Iris pigment epithelial cell (primary cell): ENCODE measurements at places on chromosomes 16 and 17.
A peak's percentile ranks its signal among the peaks of the same experiment; 100 is the strongest.

- DNase-seq: no peak
Measured at GRCh38 chr16:49019831-49020230, 261.8 kb downstream of the CBLN1 start.

- peak; percentile 95 for DNase-seq
Measured at GRCh38 chr16:20851601-20852000, 45.3 kb downstream of the REXO5 start.

DNA sequence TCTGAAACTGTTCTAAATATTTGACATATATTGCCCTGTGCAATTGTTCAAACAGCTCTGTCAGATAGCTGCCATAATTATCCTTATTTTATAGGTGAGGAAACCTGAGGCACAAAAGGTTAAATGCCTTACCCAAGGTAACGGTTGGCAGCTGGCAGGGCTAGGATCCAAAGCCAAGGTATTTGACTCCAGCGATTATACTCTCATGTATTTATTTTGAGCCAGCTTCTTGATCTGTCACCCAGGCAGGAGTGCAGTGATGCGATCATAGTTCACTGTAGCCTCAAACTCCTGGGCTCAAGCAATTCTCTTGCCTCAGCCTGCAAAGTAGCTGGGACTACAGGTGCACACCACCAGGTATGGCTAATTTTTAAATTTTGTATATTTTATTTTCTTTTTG is 7.2 kb downstream of the ENO3 start:
- no peak for DNase-seq

- no peak for DNase-seq
Measured at GRCh38 chr16:24887472-24887871, 41.7 kb downstream of the SLC5A11 start.

DNA sequence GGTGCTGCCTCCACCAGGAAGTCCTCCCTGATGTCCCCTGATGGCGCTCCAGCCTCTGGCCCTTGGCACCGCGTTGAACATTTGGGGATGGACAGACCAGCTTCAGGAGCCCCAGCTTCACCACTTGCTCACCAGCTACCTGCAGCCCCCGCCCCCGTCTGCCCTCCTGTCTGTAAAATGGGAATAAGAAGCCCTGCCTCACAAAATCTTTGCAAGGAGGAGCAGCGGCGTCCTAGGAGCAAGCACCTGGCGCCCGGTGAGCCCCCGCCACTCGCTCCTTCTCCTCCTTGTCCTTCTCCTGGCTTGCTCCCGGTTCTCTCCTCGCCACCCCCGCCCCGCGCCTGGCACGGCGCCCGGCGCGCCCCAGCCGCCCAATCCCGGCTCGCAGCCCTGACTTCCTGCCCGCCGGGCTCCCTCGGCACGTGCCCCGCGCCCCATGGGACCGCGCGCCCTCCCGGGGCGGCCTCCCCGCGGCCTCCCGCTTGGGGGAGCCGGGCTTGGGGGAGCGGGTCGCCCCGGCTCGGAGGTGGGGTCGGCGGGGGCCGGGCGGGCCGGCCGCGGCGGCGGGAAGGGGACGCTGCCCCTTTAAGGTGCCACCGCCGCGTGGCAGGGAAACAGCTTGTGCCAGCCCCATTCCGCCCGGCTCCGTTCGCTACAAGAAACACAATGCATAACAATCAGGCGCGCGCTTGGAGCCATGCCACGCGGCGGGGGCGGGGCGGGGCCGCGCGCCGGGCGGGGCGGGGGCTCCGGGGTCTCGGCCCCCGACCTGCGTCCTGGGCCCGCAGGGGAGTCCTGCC is 9.1 kb upstream of the PPP1R1B start:
- no peak for DNase-seq

DNA sequence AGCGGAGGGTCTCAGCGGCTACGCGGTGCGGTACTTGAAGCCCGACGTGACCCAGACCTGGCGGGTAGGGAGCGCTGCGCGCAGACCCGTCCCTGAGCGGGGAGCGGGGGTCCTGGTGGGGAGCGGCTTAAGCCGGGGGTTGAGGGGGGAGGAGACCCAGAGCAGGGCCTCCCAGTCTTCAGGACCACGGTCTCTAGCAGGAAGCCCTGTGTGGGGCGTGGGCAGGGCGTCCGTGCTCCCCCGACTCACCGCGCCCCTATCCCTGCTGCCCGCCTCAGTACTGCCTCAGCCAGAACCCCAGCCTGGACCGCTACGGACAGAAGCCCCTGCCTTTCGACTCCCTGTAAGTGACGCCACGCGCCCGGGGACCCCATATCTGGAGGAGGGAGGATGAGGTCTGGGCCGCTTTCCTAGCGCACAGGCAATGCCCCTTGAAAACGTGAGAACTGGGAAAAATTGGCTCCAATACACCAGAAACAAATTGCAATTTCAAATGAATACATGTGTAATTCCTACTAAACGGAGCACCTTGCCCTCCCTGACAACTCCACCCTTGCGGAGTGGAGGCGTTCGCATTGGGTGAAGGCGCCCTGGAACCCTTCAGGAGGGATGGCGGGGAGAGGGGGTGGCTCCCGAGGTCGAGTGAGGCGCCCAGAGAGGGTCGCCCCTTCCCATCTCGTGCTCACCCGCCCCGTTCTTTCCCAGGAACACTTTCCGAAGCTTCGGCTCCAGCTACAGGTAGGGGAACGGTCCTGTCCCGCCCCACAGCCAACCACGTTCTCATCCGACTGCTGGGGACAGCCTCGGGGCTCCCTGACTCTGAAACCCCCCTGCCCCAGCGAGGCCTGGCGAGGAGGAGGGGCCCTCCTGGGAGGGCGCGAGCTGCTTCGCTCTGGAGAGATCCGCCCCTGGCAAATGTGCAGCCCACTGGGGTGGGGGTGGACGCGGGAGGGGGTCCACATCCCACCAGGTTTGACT is 14.6 kb upstream of the CNGB1 start:
- DNase-seq: no peak

DNA sequence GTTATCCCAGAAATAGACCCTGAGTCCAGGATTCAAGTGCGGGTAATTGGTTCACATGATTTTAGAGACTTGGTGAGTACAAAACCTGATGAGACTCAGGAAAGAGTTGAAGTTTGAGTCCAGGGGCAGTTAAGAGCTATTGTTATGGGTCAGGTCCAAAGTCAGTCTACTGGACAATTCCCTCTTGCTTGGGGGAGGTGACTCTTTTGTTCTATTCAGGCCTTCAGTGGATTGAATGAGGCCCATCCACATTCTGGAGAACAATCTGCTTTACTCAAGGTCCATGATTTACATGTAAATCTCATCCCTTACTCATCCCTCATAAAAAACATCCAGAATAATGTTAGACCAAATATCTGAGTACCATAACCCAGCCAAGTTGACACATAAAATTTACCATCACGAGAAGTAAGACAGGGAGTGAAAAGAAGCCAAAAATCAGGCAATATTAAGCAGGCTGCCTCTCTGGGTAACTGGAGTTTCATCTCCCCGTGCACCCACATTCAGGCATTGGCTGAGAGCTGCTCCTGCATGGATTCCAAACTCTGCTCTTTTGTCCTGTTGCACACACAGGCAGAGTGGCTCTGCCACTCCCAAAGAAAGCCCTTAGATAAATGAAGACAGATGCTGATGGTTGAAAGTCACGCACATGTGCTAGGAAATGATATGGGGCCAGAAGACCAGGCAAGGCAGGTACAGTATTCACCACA is 156.0 kb upstream of the SALL1 start:
- DNase-seq: no peak
